ENCODE measurements at places on chromosomes 13 and 19.

- no peak for DNase-seq
Observed at GRCh38 chr19:10683064-10683426, 18.2 kb upstream of the QTRT1 start.

GRCh38 chr13:31733066-31733465 is 6.3 kb upstream of the RXFP2 start:
- DNase-seq = no peak

GRCh38 chr19:51122112-51122981 is 2.4 kb upstream of the SIGLEC9 start:
- DNase-seq = no peak

DNA sequence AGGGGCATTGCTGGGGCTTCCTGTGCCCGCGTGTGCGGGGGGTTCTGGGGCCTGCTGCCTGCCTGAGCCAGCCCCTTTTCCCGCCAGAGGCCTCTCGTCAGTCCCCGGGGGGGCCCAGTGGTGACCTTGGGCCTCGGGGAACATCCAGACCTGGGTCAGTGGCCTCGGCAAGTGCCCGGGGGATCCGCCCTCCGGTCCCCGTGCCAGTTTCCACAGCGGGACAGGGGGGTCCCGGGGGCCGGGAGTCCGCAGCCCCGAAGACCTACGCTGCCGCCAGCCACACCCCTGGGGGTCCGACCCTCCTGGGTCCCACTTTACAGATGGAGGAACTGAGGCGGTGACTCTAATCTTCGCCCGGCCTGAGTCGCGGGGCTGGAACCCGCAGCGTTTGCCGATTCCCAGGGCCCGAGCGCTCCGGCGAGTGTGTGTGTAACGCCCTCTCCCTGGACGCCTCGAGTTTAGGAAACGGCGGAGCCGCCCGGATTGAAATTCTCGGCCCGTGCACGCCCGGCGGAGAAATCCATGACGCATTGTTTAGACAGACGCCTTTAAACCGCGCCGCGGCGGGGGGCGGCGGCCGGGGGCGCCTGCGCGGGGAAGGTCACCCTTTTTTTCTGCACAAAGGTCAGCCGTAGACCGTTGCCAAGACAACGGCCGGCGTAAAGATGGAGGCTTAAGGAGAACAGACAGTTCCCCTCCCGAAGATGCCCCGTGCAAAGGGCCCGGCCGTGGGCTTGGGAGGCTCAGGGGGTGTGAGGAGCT is 39.3 kb downstream of the EFNA2 start:
- DNase-seq = peak; percentile 91

DNA sequence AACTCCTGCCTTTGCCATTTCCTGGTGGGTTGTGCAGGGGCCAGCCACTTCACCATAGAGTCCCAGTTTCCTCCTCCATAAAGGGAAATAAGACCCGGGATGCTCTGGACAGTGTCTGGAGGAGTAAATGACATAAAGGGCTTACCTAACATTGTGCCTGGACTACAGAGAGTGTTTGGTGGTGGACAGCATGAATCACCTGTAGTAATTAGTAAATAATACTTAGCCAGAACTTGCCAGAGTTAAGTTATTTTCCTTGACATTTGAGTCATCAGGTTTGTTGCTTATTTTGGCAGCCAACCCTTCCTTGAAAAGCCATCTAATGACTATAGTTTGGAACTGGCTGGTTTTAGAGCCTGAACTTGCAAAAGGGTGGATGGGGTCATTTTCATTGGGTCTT is 159.2 kb downstream of the SLC7A1 start:
- DNase-seq = peak; percentile 82

DNA sequence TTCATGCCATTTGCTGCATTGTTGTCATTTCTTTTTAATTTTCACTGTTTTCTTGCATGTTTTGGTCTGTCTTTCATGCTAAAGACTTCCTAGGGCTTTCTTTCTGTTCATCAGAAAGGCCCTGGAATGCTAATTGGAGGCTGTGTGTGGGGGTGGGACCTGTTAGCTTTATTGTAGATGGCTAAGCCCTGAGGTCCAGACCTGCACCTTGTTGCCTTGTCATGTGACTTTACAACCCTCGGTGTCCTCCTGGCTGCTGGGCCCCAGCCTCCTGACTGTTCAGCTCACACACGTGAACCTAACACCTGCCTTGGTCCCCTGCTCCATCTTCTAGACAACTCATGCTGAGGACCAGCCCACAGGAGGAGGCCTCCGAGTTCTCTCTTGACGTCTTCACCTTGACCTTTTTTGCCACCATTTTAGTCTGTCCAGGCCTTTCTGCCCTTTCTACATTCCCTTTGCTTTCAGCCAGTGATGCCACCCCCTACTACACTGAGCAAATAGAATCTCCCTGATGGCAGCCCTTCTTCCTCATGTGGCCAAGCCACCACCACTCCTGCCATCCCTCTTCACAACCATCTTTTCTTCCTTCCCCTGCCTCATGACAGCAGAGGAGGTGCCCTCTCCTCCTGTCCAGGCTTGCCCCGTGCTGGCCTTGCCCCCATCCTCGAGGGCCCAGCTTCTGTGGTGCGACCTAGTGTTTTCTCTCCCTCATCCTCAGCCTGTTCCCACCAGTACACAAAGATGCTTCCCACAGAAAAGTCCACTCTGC is 41.4 kb upstream of the GPI start:
- DNase-seq = no peak

- no peak for DNase-seq
Observed at GRCh38 chr13:22789916-22790315, 390.9 kb upstream of the SGCG start.

GRCh38 chr13:28440774-28441504 is 54.0 kb downstream of the FLT1 start:
- no peak for DNase-seq

GRCh38 chr19:40578442-40578908 is 1.8 kb downstream of the SHKBP1 start:
- DNase-seq = no peak

DNA sequence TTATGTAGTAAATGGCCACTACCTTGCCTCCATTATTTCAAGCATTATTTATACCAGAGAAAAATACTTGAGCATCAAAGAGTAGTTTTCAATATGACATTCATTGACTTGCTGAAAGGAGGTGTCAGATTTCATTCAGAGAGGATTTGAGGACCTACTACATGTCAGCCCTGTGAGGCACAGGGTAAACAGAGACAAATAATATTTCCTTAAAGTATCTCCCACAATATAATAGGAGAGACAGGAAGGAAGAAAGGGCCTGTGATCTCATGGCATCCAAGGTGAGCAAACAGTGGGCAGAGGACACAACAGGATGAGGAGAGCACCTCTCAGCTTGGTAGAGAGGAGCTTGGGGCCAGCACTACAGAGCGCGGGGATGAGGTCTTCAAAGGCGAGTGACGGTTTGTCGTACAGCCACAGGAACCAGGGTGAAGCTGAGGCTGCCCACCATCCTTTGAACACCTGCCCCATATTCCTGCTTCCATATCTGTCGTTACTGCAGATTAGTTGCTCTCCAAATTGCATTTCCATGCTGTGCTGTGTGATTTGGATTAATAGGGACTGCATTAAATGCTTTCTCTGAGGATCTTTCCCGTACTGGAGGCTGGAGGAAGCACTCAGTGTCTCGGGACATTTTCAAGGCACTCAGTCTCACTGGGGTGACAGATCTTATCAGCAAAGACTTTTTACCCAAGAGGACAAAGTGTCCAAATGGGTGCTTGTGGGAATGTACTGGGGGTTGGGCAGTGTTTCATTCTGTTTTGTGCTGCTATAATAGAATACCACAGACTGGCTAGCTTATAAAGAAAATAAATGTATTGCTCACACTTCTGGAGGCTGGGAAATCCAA is 59.2 kb downstream of the GJA3 start:
- DNase-seq = no peak

DNA sequence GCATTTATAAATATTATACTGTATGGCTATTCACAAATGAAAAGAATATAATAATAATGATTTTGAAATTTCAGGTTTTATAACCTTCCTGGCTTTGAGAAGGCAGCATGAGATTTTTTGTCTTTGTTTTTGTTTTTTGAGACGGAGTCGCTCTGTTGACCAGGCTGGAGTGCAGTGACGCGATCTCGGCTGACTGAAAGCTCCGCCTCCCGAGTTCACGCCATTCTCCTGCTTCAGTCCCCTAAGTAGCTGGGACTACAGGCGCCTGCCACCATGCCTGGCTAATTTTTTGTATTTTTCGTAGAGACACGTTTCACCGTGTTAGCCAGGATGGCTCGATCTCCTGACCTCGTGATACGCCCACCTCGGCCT is 64.1 kb downstream of the ZNF429 start:
- DNase-seq = peak; percentile 48

DNA sequence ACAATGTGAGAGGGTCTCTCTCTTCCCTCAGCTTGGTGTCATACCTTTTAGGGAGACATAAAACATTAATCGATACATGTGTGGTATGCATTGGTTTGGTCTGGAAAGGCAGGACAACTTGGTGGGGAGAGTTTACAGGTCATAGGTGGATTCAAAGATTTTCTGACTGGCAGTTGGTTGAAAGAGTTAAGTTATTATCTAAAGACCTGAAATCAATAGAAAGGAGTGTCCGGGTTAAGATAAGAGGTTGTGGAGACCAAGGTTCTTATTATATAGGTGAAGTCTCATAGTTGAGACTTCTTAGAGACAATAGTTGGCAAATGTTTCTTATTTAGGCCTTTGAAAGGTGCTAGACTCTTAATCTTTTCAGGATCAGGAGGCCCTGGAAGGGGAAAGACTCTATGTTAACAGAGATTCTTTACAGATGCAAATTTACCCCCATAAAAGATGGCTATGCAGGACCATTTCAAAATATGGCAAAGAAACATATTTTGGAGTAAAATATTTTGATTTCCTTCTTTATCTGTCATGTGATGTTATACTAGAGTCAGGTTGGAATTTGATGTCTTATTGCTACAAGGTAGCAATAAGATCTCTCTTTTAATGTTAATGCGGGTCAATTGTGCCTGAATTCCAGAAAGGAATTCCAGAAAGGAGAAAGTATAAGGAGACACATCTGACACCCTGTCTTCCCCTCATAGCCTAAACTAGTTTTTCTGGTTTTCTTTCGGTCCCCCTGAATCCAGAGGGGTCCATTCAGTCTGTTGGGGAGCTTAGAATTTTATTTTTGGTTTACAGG is 59.2 kb upstream of the RCBTB2 start:
- DNase-seq = no peak

- DNase-seq = no peak
Observed at GRCh38 chr19:17863520-17864182, 3.9 kb downstream of the RPL18A start.

GRCh38 chr13:62846302-62846701 is 1430.7 kb upstream of the PCDH20 start:
- no peak for DNase-seq

DNA sequence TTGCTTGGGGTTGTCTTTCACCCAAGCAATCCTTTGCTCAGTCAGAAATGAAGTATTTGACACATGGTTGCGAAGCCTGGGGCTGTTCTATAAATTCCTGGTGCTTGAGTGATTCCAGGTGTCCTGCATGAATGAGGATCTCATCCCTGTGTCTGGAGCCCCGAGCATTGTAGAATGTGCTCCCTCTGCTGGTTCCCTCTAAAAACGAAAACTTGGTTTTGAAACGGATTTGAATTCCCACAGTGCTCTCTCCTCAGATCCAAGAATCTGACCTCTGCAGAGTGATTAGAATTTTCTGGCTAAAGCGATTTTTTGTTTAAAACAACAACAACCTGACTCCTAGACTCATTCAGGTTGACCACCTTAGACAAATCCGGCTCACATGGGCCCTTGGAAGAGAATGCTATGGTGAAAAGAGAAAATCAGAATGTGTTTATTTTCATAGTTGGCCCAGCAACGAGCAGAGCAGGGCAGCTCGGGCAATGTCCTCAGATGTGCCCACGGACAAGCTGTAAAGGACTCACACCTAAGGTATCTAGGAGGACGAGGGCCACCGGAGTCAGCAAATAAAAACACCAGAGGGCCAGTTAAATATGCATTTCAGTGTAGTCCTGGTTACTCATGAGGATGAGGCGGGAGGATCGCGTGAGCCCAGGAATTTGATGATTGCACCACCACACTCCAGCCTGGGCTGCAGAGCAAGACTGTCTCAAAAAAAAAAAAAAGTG is 8.7 kb upstream of the ATP12A start:
- peak; percentile 77 for DNase-seq

GRCh38 chr19:3770136-3770999 is 1.7 kb downstream of the RAX2 start:
- no peak for DNase-seq

DNA sequence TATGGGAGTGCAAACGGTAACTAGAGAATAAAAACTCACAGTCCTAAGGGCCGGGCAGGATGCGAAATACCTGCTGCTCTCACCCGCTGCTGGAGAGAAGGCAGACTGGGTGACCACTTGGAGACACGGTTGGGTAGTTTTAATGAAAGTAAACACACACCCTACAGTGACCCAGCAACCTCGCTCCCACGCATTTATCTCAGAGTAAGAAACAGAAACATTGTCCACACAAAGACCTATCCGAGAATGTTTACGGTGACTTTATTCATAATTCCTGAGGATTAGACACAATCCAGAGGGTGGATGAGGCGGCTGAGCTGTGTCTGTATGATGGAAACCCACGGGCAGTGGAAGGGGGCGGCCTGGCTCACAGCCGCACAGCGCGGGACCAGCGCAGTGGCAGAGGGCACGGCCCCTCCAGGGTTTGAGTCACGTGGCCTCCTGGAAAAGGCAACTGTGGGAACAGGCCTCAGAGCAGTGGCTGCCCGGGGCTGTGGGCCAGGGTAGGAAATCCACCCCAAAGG is 73.5 kb upstream of the C13orf46 start:
- DNase-seq = no peak

DNA sequence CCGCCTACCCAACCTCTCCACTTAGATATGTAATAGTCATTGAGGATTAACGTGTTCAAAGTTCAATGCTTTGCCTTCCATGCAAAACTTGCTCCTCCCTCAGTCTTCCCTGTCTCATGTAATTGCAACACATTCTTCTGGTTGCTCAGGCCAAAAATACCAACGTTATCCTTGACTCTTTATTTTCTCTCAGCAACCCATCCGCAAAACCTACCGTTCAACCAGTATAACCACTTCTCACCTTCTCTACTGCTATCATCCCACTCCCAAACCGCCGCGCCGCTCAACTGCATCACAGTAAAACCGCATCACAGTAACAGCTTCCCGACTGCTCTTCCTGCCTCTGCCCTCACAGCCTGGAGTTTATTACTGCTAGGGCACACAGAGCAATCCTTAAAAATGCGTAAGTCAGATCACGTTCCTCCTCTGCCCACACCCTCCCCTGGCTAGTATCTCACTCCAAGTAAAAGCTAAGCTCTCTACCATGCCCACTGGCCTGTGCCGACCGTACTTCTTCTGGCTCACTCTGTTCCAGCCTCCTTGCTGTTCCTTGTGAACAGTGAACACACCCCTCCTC is 8.2 kb downstream of the MTIF3 start:
- no peak for DNase-seq

DNA sequence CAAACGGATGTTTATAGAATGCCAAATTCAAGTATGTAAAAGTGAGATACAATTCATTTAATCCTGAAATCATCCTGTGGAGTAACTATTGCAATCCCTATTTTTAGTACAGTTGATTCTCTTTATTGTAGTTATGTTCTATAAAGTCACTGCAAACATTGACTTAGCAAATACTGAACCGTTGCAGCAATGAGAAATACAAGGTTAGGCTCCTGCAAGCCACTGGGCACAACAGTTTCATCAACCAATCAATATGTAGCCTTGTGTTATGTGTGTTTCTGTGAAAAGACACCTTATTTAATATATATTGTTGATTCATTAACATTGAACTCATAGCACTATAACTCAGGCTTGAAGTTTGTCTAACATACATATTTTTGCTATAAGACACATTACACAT is 174.4 kb downstream of the DCT start:
- DNase-seq = no peak

Measured in astrocyte of the hippocampus (primary cell).